ENCODE measurements at places on chromosomes 2 and 18. TPM values are rescaled to one million over a fixed set of nuclear protein-coding genes. Genes with fewer than 3 reads are reported as not detected.
A peak's percentile ranks its signal among the peaks of the same experiment; 100 is the strongest.

- DNase-seq: no peak
Measured at GRCh38 chr2:20146401-20146800, 78.5 kb downstream of the SDC1 start.

- no peak for DNase-seq
Measured at GRCh38 chr2:160199683-160200389, at the start of gene ITGB6. TSS of gene ITGB6 (minus strand) at chr2:160200272. CDS start at chr2:160200063, 209 bp downstream.

GRCh38 chr18:2656237-2656980 lies 883 bp downstream of the SMCHD1 start:
- DNase-seq: peak; percentile 75

DNA sequence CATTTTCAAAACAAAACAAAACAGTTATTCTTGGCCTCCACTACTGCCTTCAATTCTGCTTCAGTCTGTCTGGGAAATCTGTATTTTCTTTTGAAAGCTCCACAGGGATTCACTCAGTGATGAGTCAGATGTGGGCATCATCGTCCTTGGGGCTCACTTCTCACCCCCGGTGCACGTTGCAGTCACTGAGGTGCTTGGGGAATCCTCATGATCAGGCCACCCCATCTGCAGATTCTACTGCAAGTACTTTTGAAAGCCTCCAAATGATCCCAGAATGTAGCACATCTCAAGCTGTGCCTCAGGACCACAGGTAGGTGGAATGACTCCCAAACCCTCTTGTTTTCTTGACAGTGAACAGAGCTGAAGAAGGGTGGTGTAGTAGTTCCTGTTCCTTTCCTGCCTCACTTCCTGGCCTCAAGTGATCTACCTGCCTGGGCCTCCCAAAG lies 34.3 kb downstream of the LPIN2 start:
- DNase-seq: no peak

- DNase-seq: no peak
Measured at GRCh38 chr18:13390196-13390595, 171.6 kb downstream of the LDLRAD4 start.

The OSBPL1A gene
- 27.0 TPM for polyA plus RNA-seq

- DNase-seq: no peak
Measured at GRCh38 chr2:102834523-102835273, 72.9 kb downstream of the TMEM182 start.

DNA sequence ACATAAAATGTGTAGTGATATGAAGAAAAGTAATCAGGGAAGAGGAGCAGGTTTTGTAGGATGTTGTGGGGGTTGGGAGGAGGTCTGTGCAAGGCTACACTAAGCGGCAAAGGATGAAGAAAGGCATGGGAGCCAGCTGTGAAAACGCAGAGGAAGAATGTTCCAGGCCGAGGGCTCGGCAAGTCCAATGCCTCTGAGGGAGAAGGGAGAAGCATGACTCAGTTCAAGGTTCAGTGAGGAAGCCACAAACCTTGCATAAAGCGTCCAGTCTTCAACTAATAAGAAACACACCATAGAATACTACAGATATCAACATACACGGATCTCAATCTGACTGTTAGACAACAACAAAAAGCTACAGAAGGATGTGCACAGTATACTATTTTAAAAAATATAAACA lies 16.2 kb downstream of the EPB41L3 start:
- peak; percentile 51 for DNase-seq

The TRIM43 gene
- polyA plus RNA-seq: not detected

DNA sequence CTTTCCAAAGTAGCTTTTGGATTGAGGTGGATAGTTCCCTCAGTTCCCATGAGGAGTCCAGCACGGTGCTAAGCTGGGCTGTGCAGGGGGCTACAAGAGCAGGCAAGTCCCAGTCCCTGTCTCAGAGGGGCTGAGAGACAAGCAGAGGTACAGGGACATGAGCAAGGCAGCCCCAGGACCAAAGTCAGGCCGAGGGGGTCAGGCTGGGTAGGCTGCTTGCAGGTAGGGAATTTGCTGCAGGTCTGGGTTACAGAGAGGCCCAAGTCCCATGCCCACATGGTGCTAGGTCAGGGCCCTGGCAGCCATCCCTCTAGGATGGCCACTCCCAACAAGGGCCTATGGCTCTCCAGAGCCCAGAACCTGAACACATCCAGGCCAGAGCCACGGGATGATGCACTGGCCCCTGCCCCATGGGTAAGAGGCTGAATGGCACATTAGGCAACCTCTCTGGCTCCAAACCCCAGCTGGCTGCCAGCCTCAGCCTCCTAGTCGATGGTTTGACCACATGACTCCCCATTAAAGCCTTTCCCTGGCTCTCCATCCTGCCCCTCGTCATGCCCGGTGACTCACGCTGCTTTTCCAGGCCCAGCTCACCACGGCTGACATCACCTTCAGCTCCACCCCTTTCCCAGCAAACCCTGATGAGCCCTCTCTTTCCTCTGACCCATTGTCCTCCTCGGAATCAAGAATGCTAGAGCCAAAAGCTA lies 83.7 kb downstream of the SDC1 start:
- peak; percentile 63 for DNase-seq

DNA sequence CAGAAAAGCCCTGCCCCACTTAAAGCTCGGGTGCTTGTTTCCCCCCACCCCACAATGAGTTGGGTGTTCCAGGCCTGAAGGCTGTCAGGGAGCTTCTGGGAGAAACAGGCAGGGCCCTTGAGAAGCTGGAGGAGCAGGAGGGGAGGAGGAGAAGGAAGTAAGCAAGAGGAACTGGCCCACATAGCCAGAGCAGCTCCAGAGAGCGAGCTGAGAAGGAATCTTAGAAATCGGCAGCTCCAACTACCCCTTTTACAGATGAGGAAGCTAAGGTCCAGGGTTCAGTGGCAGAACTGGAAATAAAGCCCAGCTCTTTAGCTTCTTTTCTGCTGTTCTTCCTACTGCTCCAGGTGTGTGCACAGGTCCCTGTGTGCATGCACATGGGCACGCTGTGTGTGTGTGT lies 12.7 kb upstream of the KCNK3 start:
- peak; percentile 4 for DNase-seq

- DNase-seq: no peak
Measured at GRCh38 chr2:96772903-96773671, 12.4 kb downstream of the CNNM4 start.

GRCh38 chr2:200353120-200353519 lies 46.6 kb downstream of the SPATS2L start:
- DNase-seq: no peak

- DNase-seq: no peak
Measured at GRCh38 chr2:211367711-211368110, 811.3 kb downstream of the CPS1 start.

The PRR30 gene
- not detected for polyA plus RNA-seq

DNA sequence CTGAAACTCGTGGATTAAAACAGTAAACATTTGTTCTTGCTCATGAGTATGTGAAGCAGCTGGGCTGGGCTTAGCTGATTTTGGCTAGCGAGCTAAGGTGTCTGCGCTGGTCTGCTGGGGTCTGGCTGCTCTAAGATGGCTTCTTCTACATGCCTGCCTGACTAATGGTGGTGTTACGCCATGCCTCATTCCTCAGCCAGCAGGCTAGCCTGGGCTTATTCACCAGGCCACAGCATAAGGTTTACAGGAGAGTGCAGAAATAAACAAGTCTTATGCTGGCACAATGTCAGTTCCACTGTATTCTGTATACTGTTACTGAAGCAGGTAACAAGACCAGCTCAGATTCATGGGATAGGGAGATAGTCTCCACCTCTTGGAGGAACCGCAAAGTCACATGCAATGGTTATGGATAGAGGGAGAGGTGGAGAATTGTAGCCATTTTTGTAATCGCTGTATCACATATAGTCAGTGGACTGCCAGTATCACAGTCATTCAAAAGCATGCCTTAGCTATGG lies 80.0 kb downstream of the RHBDD1 start:
- DNase-seq: no peak

The PPIG gene
- polyA plus RNA-seq: 22.8 TPM

Measured in kidney (tissue), 22 donors.